ENCODE measurements at places on chromosomes 11 and 22.

DNA sequence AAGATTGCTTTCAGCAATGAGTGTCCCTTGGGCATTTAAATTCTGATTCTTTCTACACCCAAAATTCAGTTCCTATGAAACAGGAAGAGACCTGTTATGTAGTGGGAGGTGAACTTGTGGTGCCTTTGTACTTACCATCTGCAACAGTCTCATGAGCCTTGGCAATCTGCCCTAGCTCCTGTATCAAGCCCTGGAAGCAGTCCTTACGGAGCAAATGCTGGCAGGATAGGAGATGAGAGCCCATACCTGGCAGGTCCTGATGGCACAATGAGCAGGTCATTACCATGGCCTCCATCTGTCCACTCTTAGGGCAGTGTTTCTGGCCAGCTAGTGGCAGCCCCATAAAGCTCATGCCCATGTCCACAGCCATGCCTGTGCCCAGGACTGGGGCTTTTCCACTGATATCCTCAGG, 10.8 kb downstream of the TRIM66 start:
- DNase-seq, result no peak

GRCh38 chr11:17887779-17888178, 125.1 kb downstream of the SERGEF start:
- DNase-seq, result no peak

GRCh38 chr11:111598559-111598958, 3.7 kb upstream of the SIK2 start:
- DNase-seq, result no peak

GRCh38 chr11:12862696-12863469, 146.2 kb upstream of the RASSF10 start:
- DNase-seq, result no peak

GRCh38 chr11:17719938-17720795, 796 bp downstream of the MYOD1 start:
- no peak for DNase-seq

GRCh38 chr11:45930951-45931570, 8.6 kb downstream of the LARGE2 start:
- DNase-seq, result no peak

GRCh38 chr11:73980001-73980961, 2.4 kb downstream of the UCP2 start:
- peak; percentile 47 for DNase-seq

DNA sequence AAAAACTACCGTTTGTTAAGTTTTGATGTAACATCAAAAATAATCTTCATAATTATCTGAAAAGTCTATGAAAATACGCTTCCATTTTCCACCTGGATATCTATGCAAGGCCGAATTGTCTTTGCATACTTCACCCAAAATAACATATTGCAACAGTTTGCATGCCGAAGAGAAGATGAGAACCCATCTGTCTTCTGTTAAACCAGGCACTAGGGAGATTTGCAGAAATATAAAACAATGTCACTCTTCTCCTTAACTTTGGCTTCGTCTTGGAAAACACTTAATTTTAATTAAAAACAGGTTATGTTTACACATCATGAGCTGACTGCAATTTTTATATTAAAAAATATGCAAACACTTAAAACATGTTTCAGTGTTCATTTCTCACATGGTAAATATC, 1325.8 kb downstream of the TBC1D22A start:
- no peak for DNase-seq

DNA sequence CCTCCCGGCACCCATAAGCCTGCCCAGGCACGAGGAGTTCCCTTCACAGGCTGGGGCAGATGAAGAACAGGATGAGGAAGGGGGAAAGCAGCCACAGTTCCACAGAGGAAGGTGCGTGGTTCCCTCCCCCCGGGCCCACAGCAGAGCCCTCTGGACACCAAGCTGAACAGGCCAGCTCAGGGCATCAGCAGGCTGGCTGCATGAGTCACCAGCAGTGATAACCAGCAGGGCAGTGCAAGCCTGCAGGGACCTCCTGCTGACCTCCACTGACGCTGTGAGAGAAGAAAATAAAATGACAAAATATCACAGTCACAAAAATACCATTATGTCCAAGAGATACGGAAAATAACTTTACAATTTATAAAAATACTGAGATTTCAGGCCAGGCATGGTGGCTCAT, 11.5 kb downstream of the RTL6 start:
- no peak for DNase-seq

- no peak for DNase-seq
Measured at GRCh38 chr11:73203790-73204189, 14.3 kb upstream of the P2RY2 start.

DNA sequence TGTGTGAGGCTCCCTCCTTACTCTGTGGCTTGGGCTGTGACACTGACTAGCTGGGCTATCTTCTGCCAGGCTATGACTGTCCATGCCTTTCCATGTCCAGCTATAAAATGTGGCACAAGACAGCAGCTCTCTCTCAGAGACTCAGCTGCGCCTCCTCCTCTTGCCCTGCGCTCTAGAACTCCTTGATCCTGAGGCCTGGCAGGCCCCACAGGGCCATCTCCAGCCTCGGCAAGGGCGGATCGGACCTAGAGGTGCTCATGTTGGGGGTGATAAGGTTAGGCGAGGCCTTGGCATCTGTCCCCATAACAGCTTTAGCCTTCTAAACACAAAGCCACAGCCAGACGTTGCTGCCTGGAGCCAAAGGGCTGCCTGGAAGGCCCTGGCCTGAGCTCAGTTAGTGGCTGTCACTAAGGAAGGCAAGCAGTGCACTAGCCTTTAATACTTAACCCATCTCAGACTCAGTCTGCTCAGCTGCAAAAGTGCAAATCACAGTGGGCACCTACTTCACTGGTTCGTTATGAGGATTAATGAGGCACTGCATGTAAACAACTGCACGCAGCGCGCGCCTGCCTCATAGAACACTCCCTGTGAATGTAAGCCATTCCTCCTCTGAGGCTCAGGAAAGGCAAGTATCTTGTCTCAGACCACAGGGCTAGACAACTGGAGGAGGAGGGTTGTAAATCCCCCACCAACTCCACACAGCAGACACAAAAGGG, 1.2 kb downstream of the GUCD1 start:
- DNase-seq, result no peak

DNA sequence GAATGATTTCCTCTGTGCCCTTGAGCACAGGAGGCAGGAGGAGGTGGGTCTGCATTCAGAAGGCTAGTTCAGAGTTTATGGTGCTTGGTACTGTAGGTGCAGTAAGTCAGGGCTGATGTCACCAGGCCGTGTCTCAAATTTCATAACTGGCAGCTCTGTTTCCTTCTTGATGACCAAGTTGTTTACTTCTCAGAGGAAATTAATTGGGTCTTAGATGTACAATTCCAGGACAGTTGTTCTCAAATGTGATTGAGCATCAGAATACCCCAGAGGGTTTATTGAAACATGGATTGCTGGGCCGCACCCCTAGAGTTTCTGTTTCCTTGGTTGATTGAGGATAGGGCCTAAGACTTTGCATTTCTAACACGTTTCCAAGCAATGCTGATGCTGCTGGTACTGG, 6.2 kb downstream of the AMOTL1 start:
- no peak for DNase-seq

All from stimulated activated CD4-positive, alpha-beta T cell treated with anti-CD3 and anti-CD28 coated beads, Interleukin-12 subunit alpha, Interleukin-12 subunit beta, amount 100 ng/mL, for 4 hours (primary cell).